Gastrocnemius medialis (tissue), 4 donors: ENCODE measurements at places on chromosomes 6 and 20.

DNA sequence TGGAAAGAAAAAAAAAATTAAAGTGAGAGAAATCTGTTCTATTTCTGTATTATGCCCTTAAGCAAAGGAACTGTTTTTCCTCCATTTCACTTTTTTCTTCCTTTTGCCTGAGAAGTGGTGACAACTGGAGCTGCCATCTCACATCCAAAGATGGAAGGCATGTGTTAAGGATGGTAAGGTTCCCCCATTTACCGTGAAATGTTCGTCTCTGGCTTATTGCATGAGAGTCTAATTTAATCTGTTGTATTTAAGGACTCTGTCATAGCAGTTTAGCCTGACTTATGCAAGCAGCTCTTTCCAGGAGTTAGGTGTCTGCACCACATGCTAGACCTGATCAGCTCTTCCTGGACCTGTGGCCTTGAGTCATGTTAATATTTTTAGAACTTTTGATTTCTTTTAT lies 389.5 kb upstream of the MAP3K7 start:
- no peak for DNase-seq

GRCh38 chr6:5172041-5172653 lies 87.0 kb downstream of the PPP1R3G start:
- no peak for DNase-seq

DNA sequence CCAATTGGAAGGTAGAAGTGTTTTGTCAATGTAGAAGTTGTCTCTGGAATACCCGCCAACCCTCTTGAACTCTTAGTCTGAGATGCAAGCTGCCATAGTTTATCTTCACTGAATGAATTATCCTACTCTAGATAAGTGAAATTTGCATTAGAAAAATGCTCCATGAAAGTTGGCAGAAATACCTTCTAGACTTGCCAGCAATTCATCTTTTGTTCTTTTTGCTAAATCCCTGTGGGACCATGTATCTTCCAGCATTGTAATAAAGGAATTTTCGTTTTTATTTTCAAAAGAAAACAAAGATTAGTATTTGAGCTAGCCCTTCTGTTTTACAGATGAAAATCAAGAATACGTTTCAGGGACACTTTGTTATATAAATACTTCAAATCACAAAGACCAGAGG lies 244.2 kb downstream of the CBLN4 start:
- no peak for DNase-seq

GRCh38 chr6:73696966-73697655 lies 1.1 kb downstream of the CD109 start:
- DNase-seq: no peak

DNA sequence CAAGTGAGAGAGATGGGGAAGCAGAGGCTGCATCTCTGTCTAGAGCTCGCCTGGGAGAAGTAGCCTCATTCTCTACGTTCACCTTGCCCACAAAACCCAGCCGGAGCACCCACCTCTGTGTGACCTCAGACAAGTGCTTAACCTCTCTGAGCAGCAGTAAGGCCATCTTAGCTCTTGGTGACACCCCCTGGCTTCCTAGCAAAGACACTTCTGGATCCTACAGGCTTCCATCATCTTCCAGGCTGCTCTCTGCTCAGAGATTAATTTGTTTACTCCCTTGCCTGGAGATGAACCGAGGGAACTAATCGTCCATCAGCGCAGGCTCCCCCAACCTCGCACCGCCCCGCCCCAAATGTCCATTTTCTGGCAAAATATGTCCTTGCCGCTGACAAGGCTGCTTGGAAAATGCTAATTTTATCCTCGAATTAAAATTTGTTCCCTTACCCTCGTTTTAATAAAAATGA lies 24.0 kb upstream of the CTNNBL1 start:
- DNase-seq: no peak

DNA sequence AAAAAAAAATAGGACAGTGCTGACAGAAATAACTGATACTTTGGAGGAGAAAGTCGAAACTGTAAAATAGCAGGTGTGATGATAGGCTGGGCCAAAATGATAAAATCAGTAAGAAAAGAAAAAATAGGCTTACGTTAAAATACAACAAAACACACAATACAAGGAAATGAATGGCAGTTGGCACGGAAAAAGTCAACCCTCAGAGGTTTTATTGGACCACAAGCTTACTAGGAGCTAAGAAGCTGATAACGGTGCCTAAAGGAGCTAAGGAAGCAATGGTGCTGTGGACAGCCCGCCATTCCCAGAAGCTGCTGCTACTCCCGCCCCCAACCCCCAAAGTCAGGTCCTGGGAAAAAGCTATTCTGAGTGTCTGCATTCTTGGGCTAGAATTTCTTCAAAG lies 55.9 kb upstream of the RNF146 start:
- no peak for DNase-seq

DNA sequence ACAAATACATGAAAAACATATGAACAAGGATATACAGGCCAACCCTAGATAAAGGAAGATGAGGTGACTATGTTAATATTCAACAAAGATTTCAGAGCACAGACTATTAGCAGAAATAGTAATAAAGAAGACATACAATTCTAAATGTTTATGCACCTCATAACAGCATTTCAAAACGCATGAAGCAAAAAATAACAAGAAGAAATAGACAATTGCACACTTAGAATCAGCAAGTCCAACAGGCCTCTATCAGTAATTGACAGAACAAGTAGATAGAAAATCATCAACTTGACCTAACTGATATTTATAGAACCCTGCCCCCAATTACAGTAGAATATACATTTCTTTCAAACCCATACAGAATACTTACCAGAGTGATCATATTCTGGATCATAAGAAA lies 11.4 kb upstream of the DOK5 start:
- no peak for DNase-seq

GRCh38 chr6:132797951-132798868 lies at the start of gene SLC18B1:
TSS of gene SLC18B1 (minus strand) at chr6:132798637. CDS start at chr6:132798456, 181 bp downstream.
- peak; percentile 73 for DNase-seq

GRCh38 chr20:60055740-60056139 lies 97.5 kb downstream of the CDH26 start:
- peak; percentile 39 for DNase-seq

GRCh38 chr6:115319823-115320222 lies 740.9 kb downstream of the FRK start:
- no peak for DNase-seq

- no peak for DNase-seq
These were observed 127.0 kb upstream of the MAN1A1 start for GRCh38 chr6:119476554-119476953.

DNA sequence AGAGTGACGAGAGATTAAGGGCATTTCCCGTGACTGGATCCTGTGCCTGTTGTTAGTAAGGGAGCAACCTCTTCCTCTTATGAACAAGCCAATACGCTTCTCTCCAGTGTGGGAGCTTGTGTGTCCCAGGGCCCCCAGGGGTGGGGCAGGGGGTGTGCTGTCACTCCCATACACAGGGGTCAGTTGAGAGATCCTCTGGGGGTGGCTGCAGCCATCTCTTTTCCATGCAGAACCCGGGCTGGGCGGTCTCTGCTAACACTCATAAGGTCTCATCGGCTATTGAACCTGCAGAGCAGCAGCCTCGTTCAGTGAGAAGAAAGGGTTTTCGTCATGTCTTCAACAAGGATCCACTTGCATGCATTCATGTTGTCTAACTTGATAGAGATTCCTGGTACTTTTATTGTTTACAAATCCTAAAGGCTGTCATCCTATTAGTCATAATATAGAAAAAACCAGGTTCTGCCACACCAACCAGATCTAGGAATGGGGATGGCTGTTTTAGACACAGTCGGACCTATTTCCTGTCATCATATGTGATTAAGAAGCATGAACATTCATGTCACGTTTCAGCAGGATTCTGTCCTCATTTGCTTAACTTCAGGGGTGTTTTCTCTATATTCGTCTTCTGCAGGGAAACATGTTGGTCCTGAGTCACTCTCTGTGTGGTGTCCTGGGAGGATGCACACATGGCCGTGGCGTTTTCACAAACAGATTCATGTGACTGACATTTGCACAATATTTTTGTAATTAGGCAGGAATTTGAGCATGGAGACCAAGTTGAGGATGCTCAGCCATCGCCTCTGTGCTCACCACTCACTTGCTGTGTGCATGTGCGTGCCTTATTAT lies 13.3 kb upstream of the THBS2 start:
- DNase-seq: peak; percentile 39

DNA sequence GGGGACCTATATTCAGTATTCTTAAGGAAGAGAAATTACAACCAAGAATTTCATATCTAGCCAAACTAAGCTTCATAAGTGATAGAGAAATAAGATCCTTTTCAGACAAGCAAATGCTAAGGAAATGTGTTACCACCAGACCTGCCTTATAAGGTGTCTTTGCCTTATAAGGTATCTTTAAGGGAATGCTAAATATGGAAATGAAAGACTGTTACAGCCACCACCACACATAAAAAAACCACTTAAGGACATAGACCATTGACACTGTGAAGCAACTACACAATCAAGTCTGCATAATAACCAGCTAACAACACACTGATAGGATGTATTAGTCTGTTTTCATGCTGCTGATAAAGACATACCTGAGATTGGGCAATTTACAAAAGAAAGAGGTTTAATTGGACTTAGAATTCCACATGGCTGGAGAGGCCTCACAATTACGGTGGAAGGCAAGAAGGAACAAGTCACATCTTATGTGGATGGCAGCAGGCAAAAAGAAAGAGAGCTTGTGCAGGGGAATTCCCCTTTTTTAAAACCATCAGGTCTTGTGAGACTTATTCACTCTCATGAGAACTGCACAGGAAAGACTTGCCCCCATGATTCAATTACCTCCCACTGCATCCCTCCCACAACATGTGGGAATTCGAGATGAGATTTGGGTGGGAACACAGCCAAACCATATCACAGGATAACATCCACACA lies 119.2 kb upstream of the LAMA2 start:
- no peak for DNase-seq

DNA sequence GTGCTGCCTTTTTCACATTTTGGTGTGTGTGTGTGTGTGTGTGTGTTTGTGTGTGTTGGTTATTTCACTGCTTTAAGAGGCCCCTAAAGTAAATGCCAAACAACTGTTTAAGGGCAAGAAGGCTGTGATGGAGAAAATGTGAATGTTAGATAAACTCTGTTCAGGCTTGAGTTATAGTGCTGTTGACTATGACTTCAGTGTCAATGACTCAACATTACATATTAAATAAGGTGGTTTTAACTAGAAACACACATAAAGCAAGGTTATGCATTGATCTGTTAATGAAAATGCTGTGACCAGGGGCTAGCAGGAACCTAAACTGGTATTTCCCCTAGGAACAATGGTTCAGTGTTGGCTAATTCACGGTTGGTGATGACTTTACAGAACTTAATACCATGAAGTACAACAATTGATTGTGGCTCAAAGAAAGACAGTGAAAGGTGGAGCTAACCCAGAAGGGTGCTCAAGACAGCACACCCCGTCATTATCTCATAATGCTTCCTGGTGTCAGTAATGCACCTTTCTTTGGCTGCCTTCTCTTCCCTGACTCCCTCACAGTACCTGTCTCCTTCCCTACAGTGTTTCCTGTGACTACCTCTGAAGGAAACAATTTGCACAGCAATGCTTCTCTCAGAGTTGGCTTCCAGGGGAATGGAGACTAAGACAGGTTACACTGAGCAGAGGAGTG lies 116.1 kb downstream of the RIN2 start:
- DNase-seq: no peak

- DNase-seq: no peak
These were observed 21.8 kb upstream of the AMD1 start for GRCh38 chr6:110852773-110853172.

DNA sequence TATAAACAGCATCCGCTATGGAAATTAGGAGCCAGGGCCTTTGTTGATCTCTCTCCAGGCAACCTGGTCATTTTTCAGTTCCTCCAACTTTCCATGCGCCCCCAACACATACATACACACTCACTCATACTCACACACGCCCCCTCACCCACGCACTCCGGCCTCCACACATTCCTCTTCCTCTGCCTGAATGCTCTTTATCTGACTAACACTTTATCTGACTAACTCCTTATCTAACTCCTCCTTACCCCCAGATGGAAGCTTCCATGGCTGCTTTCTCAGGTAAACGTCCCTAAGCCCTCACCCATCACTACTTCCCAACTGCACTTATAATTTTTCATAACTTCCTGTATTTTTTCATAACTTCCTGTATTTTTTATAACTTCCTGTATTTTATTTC lies 17.4 kb downstream of the CASS4 start:
- no peak for DNase-seq

DNA sequence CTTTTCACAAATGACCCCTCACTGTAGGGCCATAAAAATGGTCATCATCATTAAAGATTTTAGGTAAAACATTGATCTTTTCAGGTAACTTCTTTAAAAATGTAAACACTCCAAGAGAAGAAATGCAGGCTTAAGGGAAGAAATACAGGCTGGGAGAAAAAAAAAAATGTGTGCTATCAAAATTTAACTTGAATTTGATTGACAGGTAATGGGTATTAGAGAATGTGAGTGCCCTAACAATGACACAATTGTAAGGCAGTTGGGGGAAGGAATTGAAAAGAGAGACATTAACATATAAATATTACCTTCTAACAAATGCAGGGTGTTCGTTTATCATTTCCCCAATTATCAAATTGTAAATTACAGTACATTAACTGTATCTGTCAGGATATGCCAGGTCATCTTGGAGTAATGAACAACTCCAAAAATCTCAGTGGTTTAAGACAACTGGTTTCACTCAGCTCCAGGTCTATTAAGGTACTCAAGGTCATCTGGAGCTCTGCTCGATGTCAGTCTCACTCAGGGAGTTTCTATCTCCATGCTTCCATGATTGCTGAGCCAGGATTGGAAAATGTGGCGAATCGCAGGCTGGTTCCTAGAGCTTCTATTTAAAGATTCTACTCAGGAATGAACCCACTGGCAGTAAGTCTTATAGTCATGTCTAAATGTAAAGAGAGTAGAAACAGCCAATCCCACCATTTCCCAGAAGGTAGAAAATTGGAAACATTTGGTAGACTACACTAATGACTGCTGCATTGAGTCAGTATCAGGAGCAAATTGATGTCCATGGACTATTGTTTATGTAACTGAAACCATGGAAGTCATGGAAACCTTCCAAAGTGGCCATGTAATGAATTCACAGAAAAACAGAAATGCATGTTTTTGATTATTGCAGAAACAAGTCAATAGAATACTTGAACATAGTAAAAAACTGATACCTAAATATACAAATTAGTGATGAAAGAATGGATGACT lies 55.6 kb downstream of the FRK start:
- DNase-seq: no peak

DNA sequence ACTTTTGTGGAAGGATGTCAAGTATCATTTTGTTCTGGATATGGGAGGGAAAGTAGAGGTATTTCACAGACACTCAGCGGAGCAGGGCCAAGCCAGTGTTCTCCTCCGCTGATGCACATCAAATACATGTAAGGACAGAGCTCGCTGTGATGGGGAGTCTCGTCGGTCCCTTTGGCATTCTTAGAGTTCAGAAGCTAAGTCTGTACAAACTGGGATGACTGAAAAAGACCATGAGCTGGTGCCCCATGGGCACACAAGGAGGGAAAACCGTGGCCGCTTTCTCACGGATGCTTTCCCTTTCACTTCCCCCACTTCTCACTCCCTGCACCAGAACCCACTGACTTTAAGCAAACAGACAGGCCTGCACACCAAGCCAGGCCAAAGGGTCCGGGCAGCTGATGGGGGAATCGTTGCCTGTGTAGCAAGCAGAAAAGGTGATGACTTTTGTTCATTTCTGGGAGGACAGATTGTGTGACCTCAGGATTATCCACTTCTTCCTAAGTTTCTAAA lies 27.7 kb upstream of the MPC1 start:
- no peak for DNase-seq
